NCI-H1417 treated with DMSO at 0.1 percent for 48 hours (cell line): ENCODE measurements at places on chromosomes 12 and 14.

- no peak for DNase-seq
Observed at GRCh38 chr14:76834241-76834661, 8.0 kb downstream of the LRRC74A start.

DNA sequence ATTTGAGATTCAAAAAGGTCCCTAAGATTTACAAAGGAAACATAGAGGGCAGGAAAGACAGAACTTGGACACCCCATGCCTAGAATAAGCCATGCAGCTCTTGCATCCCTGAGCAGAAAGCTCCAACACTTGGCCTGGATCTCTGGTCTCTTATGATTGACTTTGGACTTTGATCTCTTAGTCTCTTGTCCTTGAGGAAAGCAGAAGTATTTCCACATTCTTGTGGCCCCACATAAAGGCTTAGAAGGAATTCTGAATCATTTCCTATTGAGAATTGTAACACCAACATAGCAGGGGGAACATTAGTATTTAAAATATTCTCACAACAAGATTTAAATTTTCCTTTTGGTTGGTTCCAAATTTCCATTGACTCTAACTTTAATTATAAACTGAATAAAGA, 283.7 kb upstream of the PRKD1 start:
- no peak for DNase-seq

DNA sequence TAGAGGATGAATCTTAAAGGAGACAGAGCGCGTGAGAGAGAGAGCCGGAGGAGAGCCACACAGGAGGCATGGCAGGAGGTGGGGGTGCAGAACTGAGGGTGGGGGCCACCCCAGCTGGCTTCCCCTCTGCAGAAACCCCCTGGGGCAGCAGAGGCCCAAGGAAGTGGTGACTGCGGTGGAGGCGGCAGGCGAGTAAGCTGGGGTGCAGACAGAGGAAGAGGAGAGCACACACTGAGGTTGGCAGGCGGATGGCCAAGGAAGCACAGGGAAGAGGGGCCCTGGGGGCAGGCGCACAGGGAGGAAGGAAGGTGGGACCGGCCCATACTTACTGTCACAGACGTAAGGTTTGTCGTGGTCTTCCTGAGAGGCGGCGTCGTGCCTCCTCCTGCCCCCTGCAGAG, 179.8 kb downstream of the DPF3 start:
- no peak for DNase-seq

- DNase-seq, result no peak
Observed at GRCh38 chr12:72369423-72369959, 97.3 kb downstream of the TRHDE start.

DNA sequence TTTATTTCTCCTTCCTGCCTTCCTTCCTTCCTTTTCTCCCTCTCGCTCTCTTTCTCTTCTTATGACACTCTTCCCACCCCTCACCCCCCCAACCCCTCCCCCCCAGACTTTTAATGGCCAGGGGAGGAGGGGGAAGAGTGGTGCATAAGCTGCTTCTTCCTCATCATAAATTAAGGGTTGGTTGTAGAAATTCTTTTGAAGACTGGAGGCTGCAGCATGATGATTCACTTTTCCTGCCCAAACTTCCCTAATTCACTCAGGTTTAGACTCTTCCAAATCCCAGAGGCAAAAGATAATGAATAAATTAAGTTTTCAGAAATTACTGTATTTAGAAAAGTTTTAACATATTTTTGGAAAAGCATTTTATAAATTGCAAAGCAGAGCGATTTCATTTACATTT, 58.2 kb downstream of the GRIP1 start:
- DNase-seq, result no peak

- DNase-seq, result no peak
Observed at GRCh38 chr12:40209886-40210285, 14.9 kb upstream of the LRRK2 start.

GRCh38 chr12:47752552-47752951, 6.1 kb downstream of the RAPGEF3 start:
- no peak for DNase-seq

GRCh38 chr12:96824838-96825236, 82.2 kb upstream of the NEDD1 start:
- no peak for DNase-seq

DNA sequence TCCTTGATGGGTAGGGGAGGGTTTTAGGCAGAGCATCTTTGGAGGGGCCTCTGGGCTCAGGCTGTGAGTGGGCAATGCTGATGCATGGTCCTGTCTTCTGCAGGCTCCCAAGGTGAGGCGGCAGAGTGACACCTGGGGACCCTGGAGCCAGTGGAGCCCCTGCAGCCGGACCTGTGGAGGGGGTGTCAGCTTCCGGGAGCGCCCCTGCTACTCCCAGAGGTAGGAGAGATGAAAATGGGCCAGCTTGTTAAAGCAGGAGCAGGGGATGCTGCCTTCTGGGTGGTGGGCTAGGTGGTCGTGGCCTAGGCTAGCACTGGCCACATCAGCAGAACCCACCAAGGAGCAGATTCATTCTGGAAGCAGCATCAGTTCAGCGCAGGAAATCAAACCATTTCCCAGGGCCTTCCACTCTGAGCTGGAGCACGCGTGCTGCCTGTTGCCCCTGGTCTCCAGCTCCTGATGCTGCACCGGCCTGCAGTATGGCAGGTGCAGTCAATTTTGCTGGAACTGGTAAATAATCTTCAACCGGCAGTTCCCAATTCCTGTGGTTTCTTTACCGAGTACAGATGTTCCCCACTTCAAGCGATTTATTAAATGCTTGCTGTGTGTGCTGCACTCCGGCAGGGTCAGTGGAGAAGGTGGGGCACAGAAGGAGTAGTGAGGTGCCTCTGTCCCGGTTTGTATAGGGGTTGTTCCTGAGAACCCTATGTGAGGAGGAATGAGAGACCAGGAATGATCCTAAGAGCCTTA, 7.4 kb downstream of the PAPLN start:
- no peak for DNase-seq

DNA sequence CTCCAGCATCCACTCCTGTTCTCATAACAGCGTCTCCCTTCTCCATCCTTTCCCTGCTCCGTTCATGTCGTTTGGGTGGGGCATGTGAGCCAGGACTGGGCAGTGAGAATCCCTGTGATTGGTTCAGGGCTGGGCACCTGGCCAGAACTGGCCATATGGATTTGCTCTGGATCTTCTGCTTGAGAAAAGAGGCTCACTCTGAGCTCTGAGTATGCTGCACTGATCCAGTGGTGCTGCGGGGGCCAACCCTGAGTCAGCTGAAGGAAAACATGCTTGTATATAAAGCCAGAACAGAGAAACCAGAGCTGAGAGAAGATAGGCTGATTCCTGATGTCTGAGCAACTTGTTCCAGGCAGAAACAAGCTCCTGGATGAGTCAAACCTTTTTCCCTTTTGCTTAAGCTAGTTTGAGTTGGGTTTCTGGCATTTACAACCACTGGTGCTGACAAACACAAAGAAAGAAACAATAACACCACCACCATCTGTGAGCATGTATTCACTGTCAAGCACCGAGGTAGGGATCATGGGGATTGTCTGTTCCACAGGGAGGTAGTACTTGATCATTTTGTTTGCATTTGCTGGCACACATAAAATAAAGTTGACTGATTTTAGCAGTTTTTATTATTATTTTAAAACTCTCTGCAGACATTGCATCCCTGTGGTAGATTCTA, 14.0 kb upstream of the HPD start:
- DNase-seq, result no peak

GRCh38 chr14:70073924-70074566, 114.7 kb downstream of the SLC8A3 start:
- no peak for DNase-seq

DNA sequence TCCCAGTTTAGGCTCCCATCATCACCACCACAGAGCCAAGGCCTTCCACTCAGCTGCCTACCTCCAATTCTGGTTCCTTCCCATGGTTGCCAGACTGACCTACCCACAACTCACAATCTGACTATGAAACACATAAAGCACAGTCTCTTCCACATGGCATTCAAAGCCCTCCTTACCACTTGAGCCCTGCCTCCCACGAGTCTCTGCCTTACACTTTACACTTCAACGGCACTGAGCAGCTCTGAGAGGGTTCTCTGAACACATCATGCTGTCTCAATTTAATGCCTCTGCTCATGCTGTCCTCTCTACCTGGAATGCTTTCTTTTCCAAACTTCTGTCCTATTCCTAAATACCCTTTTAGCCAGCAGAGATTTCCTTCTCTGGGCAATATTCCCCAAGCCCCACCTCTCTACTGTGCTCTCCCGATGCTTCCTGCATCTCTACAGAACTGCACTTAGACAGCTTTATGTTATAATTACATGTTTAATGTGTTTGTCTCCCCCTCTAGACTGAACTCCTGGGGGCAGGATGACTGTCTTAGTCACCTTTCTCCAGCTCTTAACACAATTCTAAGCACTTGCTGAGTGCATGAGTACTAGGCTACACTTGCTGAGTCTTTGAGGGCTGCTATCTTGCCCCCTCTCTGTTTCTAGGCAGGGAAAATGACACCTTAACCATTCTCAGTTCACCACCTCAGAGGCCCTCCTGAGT, 23.5 kb downstream of the FMNL3 start:
- peak; percentile 55 for DNase-seq

GRCh38 chr12:67430708-67431335, 161.7 kb downstream of the CAND1 start:
- DNase-seq, result no peak

GRCh38 chr12:109625749-109626377, 52.3 kb downstream of the MVK start:
- no peak for DNase-seq

DNA sequence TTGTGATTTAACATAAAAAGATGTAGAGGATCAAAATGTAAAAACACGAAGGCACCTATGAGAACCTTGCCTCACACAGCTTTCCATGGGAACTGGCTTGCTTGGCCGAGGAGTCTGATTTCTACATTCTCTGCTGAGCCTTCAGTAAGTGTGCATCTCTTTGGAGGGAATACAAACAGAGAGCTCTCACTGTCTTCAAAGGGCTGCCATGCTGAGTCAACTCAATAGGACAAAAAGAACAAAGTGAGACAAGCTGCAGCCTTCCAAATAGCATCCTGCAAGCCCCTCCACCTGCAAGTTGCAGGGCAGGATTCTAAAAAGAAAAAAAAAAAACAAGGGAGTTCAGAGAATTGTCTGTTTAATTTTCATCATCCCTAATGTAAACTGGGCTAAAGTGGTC, 411.9 kb downstream of the NELL2 start:
- no peak for DNase-seq

- DNase-seq, result no peak
Observed at GRCh38 chr12:65490250-65490649, 211.8 kb downstream of the MSRB3 start.

DNA sequence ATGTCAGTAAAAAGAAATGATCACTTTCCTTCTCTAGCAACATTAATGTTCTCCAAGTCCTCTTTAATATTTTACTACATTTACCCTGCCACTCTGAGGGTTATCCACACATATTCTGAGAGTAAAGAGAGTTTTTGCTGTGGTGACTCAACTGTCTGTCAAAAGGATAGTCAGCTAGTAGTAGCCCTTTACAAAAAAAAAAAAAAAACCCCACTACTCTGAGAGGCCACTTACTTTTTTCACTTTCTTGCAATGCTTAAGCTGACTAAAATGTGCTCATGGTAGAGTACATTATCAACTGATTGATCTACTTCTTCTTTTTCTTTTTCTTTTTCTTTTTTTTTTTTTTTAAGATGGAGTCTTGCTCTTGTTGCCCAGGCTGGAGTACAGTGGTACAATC, 27.6 kb upstream of the PPM1A start:
- DNase-seq, result no peak

- DNase-seq, result no peak
Observed at GRCh38 chr12:11819643-11820042, 170.2 kb downstream of the ETV6 start.

DNA sequence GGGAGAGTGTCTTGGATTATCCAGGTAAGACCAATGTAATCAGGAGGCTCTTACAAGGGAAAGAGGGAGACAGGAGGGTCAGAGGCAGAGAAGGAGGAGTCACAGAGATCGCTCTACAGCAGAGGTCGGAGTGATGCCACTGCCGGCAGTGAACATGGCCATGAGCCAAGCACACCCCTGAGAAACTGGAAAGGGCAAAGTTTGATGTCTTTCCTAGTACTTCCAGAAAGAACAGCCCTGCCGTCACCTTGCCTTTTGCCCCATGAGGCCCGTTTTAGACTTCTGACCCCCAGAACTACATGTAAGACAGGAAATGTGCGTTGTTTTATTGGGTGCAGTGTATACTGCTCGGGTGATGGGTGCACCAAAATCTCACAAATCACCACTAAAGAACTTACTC, 133.7 kb downstream of the CALM1 start:
- no peak for DNase-seq

- no peak for DNase-seq
Observed at GRCh38 chr12:126763359-126763758, 1503.6 kb upstream of the TMEM132C start.

GRCh38 chr12:64616201-64616600, 5.9 kb downstream of the RASSF3 start:
- no peak for DNase-seq

GRCh38 chr12:2233034-2233433, 180.2 kb downstream of the CACNA1C start:
- DNase-seq, result no peak

DNA sequence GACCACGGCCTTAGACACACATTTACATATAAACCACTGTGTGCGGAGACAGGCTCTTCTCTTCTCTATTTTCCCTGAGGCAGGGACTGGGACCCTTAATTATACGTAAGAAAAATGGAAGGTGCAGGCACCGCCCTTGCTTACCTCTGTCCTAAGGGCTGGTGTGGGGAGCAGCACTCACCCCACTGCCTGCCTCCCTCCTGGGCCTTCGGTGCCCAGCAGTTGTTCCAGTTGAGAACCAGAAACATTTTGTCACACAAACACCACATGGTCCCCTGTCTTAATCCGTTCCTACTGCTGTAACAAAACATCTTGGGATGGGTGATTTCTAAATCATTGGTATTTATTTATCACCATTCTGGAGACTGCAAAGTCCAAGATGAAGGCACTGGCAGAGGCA, 192.7 kb upstream of the DIO3 start:
- no peak for DNase-seq

DNA sequence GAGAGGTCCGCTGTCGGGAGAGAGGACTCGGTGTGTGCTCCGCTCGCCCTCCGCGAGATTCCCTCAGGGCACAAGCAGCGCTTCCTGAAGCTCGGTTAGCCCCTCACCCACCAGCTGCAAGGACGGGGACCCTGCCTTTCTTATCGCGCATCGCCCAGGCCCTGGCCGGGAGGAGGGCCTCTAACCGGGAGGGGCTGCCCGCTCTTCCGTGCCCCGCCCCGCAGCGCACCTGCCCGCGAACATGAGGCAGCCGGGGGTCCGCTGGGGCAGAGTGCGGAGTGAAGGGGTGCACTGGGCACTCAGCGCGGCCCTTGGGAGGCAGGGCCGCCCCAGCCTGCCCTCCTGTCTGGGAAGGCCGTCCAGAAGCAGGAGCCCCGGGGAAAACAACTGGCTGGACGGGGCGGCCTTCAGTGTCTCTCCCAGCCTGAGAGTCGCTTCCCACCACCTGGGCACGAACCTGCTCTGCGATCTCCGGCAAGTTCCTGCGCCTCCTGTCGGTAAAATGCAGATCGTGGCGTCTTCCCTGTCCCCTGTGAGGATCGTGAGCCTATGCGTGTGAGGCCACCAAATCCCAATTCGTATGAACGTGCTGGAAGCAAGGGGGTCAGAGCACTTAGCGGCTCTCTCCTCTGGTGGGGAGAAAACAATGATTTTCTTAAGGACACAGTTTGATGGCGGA, 28.0 kb upstream of the ADIPOR2 start:
- DNase-seq, result no peak

GRCh38 chr14:58395812-58396788, at the start of gene TOMM20L:
Gene TOMM20L (plus strand): TSS chr14:58395930. CDS start chr14:58395958, 28 bp downstream.
- DNase-seq, result no peak

- no peak for DNase-seq
Observed at GRCh38 chr12:8987685-8988084, 1.7 kb upstream of the KLRG1 start.

- DNase-seq, result no peak
Observed at GRCh38 chr12:79926951-79927350, 7.9 kb downstream of the PPP1R12A start.
